GM23248 (cell line): ENCODE measurements at places on chromosomes 13 and 19. TPM values are rescaled to one million over a fixed set of nuclear protein-coding genes. Genes with fewer than 3 reads are reported as not detected.

DNA sequence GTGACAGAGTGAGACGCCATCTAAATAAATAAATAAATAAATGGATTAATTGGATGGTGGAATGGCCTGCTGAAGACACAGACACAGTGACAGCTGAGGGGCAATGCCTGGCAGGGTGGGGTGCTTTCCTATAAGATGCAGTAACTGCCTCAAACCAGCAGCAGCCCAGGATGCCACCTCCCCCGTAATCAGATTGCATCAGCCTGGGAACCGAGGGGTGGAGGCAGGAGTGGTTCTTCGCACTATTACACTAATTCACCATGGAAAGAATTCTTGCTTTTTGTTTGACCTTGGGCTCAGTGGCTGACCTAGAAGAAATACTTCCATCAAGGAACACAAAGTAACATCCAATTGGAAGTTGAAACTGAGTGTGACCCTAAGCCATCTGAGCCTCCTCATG is 31.6 kb upstream of the USP12 start:
- DNase-seq = no peak

GRCh38 chr13:113437408-113438010 is 15.8 kb downstream of the ADPRHL1 start:
- peak; percentile 36 for DNase-seq

DNA sequence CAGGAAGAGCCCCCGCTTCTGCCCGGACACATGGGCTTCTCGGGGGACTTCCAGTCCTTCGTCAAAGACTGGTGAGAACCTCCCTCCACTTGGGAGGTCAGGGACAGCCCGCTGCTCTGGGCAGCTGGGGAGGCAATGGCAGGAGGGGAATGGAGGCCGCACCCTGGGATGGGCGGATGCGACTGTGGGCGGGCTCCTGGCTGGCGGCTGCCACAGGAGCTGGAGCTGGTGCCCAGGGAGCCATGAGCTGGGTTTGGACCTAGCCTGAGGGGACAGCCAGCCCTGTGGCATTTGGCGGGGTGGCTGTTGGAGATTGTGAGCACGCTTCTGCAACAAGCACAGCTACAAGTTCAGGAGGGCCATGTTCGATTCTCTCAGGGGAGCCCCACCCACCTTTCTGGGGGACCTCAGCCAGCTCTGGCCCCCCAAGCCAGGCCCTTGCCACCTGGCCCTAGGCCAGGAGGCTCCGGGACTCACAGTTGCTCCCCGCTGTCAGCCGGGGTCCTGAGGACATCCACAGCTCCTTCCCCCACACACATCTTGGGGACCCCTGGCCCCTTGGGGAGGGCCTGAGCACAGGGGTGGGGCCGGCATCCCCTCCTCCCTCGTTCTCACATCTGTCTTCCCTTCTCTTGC is 3.0 kb upstream of the TGFBR3L start:
- no peak for DNase-seq

DNA sequence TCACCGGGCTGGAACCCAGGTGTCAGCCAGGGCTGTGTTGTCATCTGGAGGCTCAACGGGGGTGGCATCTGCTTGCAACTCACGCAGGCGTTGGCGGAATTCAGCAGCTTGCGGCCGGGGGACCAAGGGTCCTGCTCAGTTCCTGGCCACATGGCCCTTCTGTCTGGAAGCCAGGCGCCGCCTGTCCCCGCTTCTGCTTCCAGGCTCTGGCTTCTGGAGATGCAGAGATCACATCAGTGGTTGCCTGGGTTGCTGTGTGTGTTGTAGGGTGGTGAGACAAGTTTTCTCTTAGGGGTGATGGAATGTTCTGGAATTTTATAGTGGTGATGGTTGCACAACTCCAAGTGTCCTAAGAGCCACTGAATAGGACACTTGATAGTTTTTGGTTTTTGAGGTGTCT is 5.0 kb downstream of the ADAT3 start:
- peak; percentile 68 for DNase-seq

DNA sequence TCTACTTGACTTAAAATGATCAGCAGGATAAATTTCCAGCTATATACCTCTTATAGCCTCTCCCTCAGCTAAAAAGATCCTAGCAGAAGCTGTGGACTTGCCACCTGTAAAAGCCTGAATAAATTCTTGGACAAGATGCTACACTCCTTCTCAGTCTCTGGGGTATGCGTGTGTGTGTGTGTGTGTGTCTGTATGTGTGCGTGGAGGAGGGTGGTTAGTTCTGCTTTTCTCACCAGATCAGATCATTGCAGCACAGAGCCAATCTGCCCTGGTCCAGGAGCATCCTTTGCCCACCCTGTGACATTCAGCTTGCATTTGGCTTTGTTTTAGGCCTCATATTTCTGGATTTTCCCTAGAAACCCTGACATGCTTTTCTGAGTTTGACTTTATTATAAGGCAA is 438.3 kb downstream of the RFC3 start:
- no peak for DNase-seq

DNA sequence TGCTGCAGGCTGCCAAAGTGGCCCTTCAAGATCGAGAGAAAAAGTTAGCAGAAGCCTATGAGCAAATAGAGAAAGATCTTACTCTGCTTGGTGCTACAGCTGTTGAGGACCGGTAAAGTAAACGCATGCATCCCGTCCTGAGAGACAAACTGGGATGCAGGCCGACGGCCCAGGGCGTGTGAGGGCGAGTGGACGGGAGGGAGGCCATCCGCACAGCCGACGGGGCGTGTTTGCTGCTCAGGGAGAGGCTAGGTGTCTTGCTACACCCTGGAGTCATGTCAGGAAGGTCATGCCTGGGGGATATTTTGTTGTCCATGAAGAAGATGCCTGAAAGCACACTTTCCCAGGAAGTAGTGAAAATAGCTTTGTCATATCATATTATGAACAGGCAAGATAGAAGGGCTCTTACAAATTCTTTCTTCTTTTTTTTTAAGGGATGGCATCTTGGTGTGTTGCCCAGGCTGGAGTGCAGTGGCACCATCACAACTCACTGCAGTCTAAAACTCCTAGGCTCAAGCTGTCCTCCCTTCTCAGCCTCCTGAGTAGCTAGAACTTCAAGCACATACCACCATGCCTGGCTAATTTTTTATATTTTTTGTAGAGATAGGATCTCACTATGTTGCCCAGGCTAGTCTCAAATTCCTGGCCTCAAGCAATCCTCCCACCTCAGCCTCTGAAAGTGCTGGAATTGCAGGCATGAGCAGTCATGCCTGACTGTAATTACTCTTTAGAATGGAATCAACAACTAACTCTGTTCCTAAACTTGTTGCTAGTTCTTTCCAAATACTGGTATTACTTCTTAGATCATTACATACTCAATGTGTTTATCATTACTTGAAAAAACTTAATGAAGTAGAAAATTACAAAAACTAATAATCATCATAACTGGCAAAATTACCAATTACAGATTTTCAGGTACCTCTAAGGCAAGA is 117.6 kb upstream of the MCF2L start:
- DNase-seq = no peak

DNA sequence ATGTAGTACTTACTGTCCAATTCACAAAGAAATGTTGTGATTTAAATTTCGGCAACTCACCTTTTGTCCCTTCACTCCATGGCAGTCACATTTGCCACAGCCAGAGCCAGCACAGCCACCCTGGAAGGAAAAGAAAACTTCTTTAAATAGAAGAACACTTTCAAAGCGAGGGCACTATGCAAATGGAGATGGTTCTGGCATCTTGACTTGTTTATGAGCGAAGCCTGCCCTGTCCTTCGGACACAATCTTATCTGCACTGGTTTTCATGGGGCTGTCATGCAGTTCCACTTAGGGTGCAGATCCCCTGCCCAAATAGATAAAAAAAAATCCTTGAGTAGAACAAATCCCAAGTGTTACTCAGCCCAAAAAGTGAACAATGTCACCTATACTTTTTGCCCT is 64.3 kb downstream of the COL4A1 start:
- no peak for DNase-seq

Gene ATXN8OS
- total RNA-seq = not detected in 2 replicates

Gene PPM1N
- 0.32 TPM in 1 of 2 replicates, not detected in the other for total RNA-seq

Gene NLRP11
- not detected in 2 replicates for total RNA-seq

Gene FGF14
- total RNA-seq = under 0.01 TPM in 1 of 2 replicates, not detected in the other

Gene CYP4F8
- total RNA-seq = not detected in 2 replicates
